Thymus (tissue), 14 donors: ENCODE measurements at places on chromosomes 5 and 9. TPM values are rescaled to one million over a fixed set of nuclear protein-coding genes. Genes with fewer than 3 reads are reported as not detected.

GRCh38 chr5:77167695-77168121 lies 42.8 kb upstream of the PDE8B start:
- no peak for DNase-seq

DNA sequence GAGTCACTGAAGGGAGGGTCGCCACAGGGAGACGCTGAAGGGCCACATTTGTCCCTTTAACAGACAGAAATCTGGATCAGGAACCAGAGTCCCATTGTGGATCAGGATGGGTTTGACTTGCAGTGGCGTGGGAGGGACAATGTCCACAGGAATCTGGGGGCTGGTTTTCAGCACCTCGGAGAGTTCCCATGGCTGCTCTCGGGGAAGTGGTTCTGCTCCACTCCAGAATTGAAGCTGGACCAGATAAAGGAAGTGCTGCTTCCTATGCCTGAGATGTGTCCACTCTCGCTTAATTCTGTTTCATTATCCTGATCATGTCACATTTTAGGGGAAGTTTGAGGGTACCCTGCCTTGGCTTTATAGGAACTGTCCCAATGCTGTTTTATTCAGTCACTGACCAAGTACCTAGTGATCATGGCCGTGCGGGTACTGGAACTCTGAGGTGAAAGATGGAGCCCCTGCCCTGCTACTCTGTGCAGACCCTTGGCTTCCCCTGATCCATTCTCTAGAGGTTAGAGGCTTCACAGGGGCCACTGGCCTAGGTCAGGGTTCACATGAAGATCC lies 28.7 kb downstream of the ENHO start:
- no peak for DNase-seq

DNA sequence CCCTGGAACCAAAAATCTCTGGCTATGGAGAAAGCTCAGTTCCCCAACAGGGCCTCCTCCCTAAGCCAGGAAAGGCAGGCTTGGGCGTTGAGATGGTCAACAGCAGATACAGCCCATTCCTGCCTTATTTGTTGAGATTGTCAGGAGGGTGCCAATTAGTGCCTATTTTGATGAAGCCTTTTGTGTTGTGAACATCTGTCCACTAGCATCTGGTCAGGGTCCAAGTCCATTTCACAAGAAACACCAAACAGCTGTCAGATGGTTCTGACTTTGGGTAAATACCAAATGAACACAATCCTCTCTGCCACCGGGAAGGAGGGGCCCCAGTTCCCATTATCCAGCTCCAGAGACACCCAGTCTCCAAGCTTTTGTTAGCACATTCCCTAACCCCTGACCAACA lies 19.9 kb downstream of the SEMA6A start:
- no peak for DNase-seq

Gene LRRC70
- total RNA-seq = 4.1 TPM

Gene FOCAD
- total RNA-seq = 32.3 TPM

DNA sequence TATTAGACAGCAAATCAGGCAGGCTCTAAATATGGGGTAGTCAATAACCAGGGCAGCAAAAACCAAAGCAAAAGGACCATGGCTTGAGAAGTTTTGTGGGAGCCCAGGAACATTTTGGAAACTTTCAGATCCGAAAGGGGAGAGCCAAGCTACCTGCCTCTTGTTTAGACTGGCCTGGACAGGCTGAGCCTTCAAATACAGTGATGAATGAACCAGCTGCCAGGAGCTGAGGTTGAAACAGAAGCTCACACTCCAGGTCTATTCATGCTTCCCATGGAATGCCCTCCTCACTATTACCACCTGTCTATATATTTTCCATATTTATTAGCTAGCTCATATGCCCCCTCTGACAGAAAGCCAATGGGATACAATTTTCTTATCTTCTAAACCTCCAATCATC lies 150.8 kb upstream of the SLC44A1 start:
- DNase-seq = no peak
